ENCODE measurements at places on chromosomes 2 and 18. TPM values are rescaled to one million over a fixed set of nuclear protein-coding genes. Genes with fewer than 3 reads are reported as not detected.
A peak's percentile ranks its signal among the peaks of the same experiment; 100 is the strongest.

DNA sequence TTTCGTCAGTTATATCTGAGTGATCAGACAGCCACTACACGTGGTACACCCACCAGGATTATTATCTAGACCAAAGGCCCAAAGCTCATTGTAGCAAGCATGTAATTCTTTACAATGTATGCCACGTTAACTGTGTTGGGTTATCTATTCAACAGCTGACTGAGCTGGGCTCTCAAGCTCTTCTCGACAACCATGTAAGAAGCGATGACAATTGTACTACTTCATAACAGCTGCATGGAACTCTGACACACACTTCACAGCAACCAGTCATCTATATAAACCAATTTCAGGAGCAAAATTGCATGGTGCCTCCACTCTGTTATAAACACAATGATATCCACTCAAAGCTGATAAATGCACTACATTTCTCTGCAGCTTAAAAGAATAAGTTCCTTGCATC lies 701.8 kb downstream of the NR4A2 start:
- DNase-seq: no peak

DNA sequence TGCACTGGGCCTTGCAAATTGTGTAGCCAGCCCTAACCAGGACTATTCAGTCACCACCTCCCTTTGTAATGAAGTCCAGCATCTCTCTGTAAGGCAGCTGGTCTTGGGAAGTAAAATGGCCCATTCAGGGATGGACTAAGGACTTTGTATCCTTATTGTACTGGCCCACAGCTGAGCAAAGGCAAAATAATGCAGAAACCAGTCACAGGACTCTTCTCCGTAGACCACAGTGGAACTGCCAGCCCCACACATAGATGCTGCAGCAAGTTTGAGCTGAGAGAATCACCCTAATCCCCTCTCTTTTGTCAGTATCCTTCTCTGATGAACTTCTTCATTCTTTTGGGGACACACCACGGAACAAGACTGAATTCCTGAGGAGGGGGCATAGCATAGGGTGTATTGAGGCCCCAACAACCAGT lies 73.6 kb upstream of the RTN4 start:
- DNase-seq: no peak

DNA sequence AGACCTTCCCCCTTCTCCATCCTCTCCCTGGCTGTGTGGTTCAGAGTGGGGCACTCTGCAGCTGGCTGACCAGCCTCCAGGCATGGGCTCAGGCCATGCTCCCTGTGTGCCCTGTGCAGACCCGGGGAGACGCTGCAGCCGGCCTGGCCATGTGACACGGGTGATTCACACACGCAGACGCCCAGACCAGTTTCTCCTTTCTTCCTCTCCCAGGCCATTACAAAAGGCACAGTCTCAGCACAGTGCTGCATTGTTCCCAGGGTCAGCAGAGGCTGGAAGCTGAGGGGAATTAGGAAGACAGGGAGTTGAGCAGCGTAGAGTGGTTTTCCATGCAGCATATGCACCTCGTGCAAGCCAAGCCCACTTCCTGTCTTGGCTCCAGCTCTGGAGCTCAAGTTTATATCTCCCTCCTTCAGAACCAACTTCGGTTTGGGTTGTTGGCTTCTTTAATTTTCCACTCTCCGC lies 288.5 kb downstream of the TNS1 start:
- DNase-seq: peak; percentile 79

The MLPH gene
- 72.6 TPM for polyA plus RNA-seq

DNA sequence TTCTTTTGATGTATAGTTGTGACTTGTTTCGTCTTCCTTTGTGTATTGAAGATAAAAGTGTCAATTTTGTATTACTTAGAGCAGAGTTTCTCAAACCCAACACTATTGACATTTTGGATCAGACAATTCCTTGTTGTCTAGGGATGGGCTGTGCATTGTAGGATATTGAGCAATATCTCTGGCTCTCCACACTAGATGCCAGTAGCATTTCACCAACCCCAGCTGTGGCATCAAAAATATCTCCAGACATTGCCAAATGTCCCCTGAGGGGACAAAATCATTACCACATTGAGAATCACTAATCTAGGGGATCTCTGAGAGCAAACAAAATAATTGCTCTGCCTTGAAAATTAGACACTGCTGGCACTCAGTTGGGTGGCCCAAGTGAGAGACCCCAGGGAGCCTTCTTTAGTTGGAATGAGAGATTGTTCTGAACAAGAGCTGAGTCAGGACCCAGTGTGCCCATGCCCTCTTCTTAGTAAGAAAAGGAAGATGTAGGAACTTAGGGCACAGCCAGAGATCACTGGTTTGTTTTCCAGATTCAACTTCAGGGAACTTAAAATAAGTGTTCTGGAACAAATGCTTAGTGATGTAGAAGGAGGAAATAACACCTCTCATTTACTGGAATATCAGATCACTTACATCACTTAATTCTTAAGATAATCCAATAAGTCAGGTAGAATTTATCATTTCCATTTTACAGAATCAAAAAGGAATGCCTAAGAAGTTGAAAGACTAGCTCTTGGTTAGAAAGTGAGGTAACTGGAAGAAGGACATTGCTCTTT lies 466.6 kb upstream of the TNP1 start:
- no peak for DNase-seq
